Hair follicular keratinocyte (primary cell): ENCODE measurements at places on chromosomes 2 and 18. TPM values are rescaled to one million over a fixed set of nuclear protein-coding genes. Genes with fewer than 3 reads are reported as not detected.

CPSF3 gene
- 30.9 and 54.7 TPM in 2 replicates for total RNA-seq

LIPG gene
- 84.4 and 118 TPM in 2 replicates for total RNA-seq

LAMA3 gene
- total RNA-seq = 608 and 1,811 TPM in 2 replicates

CIDEA gene
- total RNA-seq = 3.9 and 6.5 TPM in 2 replicates

FEV gene
- not detected in 2 replicates for total RNA-seq

PSD4 gene
- total RNA-seq = 38.2 and 44.3 TPM in 2 replicates

CYTIP gene
- not detected in 2 replicates for total RNA-seq

KLHL30 gene
- total RNA-seq = 0.04 TPM in 1 of 2 replicates, not detected in the other

RGPD3 gene
- total RNA-seq = 0.08 and 0.16 TPM in 2 replicates

LYPD6B gene
- 1.9 and 4.9 TPM in 2 replicates for total RNA-seq

ACMSD gene
- total RNA-seq = not detected in 2 replicates

NT5DC4 gene
- not detected in 2 replicates for total RNA-seq

CFC1 gene
- not detected in 2 replicates for total RNA-seq

POTEI gene
- total RNA-seq = not detected in 2 replicates

SLC19A3 gene
- total RNA-seq = 0.08 and 6.6 TPM in 2 replicates

YES1 gene
- 214 and 220 TPM in 2 replicates for total RNA-seq
